ENCODE measurements at places on chromosomes 7 and 10.

- no peak for DNase-seq
Measured at GRCh38 chr7:65448816-65449504, 75.3 kb downstream of the ZNF92 start.

GRCh38 chr10:60331886-60332285 lies 57.8 kb downstream of the ANK3 start:
- DNase-seq, result no peak

GRCh38 chr7:74223711-74224510 lies 14.1 kb downstream of the LAT2 start:
- DNase-seq, result no peak

DNA sequence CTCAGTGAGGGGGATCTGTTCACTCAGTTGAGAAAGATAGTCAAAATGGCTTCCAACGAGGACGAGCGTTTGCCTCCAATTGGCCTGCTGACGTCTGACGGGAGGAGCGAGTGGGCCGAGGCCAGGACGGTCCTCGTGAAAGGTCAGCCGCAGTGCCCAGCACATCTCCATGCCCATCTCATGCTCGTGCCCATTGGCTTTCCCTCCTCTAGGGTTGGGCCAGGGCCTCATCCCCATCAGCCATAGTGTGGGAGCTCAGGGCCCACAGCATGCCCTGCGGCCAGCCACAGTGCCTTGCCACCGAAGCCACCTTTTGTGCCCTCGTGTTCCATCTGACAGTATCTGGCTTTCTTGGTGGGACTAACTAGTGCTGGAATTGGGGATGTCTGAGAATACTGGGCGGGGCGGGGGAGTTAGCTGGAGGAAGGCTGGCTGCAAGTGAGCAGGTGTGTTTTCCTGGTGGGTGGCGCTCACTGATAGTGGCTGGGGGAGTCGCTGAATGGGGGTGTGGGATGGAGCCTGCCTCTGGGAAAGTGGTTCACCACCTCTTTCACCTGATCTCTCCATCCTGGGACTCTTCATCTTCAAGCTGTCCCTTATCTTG lies 13.9 kb downstream of the CHAT start:
- no peak for DNase-seq

DNA sequence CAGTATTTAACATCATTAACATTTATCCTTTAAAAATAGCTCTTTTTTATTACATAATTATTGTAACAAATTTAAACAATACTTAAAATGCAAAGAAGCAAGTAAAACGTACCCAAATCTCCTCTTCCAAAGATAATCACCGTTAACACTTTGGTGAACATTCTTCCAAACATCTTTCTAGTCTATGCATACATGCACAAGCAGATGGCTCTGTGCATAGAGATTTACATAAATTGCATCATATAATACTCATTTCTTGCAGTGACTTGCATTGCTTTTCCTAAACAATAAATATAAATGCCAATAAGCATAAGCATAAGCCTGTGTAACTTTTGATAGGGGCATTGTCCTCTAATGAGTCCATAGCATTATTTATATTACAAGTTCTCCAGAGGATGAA lies 89.4 kb upstream of the PALS2 start:
- DNase-seq, result no peak

GRCh38 chr7:145219461-145219860 lies 383.6 kb upstream of the TPK1 start:
- no peak for DNase-seq

GRCh38 chr7:19963695-19964094 lies 190.3 kb upstream of the TMEM196 start:
- no peak for DNase-seq

DNA sequence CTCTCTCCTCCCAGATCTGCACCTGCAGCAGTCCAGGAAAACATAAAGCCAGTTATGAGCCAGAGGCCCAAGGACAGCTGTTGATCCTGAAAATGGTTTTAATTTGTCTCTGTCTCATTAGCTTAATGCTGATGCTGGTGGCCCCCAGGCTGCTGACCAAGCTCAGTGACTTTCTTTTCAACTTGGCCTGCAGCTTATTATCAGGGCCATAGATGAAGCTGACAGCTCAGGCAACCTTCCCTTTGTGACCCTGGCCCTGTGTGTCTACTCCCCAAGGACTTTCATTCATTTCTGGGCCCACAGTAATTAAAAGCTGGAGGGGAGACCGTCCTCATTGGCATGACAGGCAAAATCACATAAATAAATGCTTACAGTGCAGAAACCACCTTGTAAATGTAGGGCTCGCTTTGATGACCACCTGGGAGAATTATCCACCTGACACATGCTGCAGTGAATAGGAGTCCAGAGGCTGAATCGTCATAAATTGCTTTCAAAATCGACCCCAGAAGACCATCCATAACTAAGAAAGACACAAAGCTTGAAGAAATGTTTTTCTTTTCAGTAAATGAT lies 138.5 kb downstream of the NPY start:
- no peak for DNase-seq

GRCh38 chr10:129626796-129627435 lies 159.9 kb downstream of the MGMT start:
- DNase-seq, result no peak

GRCh38 chr10:117246997-117247671 lies 6.2 kb downstream of the SLC18A2 start:
- no peak for DNase-seq

- no peak for DNase-seq
Measured at GRCh38 chr10:78170026-78170475, 136.4 kb downstream of the RPS24 start.

- no peak for DNase-seq
Measured at GRCh38 chr7:33853361-33854062, 51.8 kb upstream of the BMPER start.

DNA sequence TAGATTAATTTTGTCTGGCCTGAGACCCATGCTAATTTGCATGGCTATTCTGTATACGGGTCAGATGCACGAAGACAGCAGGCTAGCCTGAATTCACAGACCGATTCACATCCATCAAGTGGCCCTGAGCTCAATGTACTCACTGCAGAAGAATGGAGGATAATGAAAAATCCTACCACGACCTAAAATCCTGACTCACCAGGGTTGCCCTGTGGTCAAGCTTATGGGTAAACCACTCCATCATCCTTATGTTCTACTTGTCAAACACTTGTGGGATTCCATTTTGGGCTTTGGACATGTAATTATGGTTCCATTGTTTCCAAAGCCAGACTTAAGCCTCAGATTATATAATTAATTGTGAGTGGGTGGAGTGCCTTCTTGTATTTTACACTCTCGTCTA lies 110.4 kb upstream of the ZNF438 start:
- no peak for DNase-seq

- DNase-seq, result no peak
Measured at GRCh38 chr7:68613405-68613804, 984.9 kb upstream of the AUTS2 start.

- no peak for DNase-seq
Measured at GRCh38 chr7:91088156-91088555, 176.1 kb upstream of the FZD1 start.

DNA sequence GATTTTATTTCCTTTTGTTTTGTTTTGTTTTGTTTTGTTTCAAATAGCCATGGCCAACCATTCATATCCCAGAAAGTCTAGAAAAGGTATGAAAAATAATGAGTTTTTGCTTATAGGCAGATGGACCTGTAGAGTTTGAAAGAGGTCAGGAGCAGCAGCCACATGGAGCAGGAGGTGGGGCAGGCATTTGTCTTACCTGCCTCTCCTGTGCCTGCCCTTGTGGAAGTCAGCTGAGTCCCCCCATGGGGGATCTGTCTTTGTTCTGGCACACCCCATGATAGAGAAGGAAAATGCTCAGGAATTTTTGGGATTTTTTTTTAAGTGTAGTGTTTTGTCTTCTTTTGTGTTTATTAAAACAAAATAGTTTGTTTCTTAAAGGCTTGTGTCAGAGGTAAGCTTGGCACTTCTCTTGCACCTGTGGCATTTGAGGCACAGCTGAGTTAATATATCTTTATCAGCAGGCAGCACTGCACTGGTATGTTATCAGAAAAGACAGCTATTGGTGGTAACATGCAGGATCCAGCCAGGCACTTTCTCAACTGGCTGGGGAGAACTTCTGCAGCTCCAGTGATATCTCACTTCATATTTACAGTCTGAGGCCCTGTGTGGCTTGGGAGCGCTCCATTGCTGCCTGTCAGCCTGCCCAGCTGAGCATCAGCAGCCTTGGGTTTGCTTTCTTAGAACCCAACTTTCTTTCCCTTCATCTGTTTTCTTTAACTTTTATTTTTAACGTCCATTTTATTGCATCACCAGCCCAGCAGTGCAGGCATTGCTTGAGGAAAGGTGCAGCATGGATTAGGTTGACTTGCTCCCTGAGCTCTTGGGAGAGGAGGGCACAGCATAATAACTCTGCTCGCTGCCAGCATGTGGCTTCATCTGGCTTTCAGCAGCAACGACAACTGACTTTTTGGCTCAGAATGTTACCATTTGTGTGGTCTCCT lies 44.4 kb downstream of the LRRC4 start:
- no peak for DNase-seq

GRCh38 chr7:45980973-45981372 lies 59.9 kb upstream of the IGFBP3 start:
- DNase-seq, result no peak

- no peak for DNase-seq
Measured at GRCh38 chr10:78470267-78471103, 436.8 kb downstream of the RPS24 start.

DNA sequence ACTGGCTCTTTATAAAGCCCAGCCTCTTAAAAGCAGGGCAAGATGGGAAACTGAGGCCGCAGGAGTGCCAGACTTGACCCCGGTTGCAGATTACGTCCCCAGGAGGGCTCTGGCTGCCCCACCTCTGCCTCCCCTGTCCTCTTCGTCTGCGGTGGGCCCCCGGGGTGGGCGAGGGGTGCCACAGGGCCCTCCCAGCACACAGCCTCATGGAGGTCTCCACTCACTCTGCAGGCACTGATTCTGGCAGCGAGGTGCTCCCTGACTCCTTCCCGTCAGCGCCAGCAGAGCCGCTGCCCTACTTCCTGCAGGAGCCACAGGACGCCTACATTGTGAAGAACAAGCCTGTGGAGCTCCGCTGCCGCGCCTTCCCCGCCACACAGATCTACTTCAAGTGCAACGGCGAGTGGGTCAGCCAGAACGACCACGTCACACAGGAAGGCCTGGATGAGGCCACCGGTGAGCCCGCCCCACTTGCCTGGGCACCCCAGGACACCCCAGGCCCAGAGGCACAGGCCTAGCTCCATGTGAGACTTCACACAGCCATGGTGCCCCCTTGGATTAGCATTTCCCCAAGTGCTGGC lies 39.4 kb upstream of the SLC29A3 start:
- no peak for DNase-seq

DNA sequence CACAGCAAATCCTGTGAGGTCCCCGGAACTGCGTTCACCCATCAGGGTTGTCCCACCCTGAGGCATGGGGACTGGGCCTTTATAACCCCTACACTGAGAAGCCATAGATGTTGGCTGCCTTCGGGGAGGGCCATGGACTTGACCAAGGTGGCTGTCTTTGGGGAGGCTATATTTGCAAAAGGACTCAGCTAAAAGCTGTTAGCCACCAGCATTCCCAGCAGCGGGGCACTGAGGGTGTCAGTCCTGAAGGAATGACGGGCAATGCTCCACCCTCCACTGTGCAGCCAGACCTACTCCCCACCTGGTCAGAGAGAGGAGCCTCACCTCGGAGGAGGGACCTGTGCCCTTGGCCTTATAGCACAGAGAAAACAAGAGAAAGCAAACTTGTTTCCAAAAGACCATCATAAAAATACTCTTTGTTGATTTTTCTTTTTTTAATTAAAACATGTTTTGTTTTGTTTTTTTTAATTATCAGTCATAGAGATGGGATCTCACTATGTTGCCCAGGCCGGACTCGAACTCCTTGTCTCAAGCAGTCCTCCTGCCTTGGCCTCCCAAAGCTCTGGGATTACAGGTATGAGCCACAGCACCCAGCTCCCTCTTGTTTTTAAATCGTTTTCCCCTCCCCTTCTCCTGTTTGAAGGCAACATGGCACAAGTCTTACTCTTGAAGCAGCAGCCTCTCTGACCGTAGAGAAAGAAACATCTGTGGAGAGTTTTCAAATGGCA lies 26.7 kb upstream of the CUX1 start:
- no peak for DNase-seq

Data from CD4-positive, alpha-beta T cell treated with Interleukin-6 for 4 hours (primary cell).